ENCODE measurements at places on chromosomes 16 and 17. TPM values are rescaled to one million over a fixed set of nuclear protein-coding genes. Genes with fewer than 3 reads are reported as not detected.

DNA sequence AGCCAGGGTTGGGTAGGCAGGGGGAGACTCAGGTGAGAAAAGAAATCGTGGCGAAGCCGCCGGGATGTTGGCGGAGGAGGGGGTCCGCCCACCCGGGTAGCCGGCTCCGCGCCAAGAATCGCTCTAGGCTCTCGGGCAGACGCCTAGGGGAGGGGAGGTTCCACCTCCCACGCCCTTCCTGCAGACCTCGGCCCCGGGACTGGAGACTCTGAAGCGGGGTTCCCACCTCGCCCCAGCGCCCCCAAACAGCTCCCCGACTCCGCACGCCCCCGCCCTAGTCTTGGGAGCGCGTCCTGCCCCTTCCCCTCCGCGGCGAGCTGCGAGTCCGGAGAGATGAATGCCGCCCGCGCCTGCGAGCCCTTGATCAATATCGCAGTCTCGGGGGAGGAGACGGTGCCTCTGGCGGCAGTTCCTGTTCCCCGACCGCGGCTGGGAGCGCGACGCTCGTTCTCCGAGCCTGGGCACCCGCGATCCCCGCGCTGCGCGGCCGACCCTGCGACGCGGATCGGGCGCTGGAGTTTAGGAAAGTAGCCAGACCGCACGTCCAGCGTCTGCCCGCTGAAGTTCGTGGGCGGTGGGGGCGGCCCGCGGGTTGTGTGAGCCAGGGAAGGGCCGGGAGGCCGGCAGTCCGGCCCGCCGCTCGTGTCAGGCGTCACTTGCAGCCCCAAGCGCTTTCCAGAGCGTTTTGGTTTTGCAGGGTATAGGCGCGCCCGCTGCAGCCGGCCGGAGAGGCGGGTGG, 790 bp downstream of the CRHR1 start:
- DNase-seq: no peak

The RND2 gene
- total RNA-seq: 0.42 TPM

DNA sequence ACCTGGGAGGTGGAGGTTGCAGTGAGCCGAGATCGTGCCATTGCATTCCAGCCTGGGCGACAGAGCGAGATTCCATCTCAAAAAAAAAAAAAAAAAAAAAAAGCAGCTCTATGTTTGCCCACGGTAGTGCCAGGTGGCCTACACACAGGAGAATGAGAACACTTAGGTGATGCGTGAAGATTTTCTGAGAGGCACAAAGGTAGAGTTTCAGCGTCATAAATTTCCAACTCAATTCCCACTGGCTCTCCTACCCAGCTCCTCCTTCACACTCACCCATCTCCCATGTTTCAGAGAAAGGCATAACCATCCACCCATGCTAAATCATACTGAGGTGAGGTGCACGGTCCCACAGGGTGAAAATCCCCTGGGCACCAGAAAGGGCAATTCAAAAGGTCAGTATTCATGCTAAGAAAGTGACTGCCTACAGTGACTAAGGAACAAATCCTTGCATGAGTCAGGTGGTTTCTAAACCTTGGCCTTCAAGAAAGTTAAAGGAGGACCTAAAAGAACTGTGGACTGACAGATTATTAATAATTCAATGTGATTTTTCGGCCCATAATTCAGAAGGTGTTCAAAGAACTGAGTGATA, 4.8 kb downstream of the DCAKD start:
- no peak for DNase-seq

DNA sequence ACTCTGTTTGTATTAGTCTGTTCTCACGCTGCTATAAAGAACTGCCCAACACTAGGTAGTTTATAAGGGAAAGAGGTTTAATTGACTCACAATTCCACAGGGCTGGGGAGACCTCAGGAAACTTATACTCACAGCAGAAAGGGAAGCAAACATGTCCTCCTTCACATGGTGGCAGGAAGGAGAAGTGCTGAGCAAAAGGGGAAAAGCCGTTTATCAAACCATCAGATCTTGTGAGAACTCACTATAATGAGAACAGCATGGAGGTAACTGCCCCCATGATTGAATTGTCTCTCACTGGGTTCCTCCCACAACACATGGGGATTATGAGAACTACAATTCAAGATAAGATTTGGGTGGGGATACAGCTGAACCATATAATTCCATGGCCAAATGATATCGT, 30.9 kb downstream of the ABCC1 start:
- DNase-seq: no peak

The TBC1D3L gene
- 4.8 TPM for total RNA-seq

- no peak for DNase-seq
These were observed 33.8 kb upstream of the GHDC start for GRCh38 chr17:42227849-42228700.

- DNase-seq: no peak
These were observed 436.7 kb downstream of the MAF start for GRCh38 chr16:79163691-79164387.

- DNase-seq: no peak
These were observed at the start of gene PTGES3L for GRCh38 chr17:42979511-42980273. TSS of gene PTGES3L (minus strand) at chr17:42980080. CDS start at chr17:42980053, 27 bp downstream.

GRCh38 chr17:42997390-42997983, 732 bp upstream of the RPL27 start:
- no peak for DNase-seq

- DNase-seq: no peak
These were observed 230.3 kb downstream of the ENGASE start for GRCh38 chr17:79304884-79305283.

DNA sequence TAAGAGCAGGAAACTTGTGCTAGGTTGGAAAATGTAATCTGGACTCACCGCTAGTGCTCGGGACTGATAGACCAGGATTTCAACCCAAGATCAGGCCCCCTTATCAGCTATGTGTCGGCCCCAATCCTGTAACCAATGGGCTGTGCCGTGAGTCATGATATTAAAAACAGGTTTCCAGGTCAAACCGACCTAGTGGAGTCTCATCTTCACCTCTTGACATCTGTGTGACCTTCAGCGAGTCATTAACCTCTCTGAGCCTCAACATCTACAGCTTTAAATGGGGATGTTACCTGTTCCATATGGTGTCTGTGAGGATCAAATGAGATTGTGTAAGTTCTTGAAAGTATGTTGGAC, 512 bp downstream of the PMM2 start:
- no peak for DNase-seq

- DNase-seq: no peak
These were observed 7.6 kb downstream of the ALOX15B start for GRCh38 chr17:8046306-8046928.

DNA sequence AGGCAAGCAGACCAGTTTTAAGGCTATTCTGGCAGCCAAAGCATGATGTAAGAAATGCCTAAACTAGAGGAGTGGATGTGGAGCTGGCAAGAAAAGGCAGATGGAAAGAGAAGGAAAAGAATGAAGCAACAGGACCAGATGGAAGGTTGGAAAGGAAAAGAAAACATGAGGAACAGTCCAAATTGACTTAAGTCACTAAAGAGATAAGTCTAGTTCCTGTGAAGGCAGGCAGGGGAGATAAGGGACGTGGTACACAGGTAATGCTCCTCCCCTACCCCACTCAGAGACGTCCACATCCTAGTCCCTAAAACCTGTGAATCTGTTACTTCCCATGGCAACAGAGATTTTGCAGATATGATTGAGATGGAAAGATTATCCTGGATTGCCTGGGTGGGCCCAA, 43.5 kb downstream of the TEX2 start:
- DNase-seq: no peak

- no peak for DNase-seq
These were observed 18.9 kb downstream of the TVP23A start for GRCh38 chr16:10799736-10800135.

GRCh38 chr17:60421273-60422161, 772 bp upstream of the CHCT1 start:
- peak; percentile 31 for DNase-seq

- DNase-seq: no peak
These were observed 23.2 kb upstream of the ANKFN1 start for GRCh38 chr17:56130026-56130425.

DNA sequence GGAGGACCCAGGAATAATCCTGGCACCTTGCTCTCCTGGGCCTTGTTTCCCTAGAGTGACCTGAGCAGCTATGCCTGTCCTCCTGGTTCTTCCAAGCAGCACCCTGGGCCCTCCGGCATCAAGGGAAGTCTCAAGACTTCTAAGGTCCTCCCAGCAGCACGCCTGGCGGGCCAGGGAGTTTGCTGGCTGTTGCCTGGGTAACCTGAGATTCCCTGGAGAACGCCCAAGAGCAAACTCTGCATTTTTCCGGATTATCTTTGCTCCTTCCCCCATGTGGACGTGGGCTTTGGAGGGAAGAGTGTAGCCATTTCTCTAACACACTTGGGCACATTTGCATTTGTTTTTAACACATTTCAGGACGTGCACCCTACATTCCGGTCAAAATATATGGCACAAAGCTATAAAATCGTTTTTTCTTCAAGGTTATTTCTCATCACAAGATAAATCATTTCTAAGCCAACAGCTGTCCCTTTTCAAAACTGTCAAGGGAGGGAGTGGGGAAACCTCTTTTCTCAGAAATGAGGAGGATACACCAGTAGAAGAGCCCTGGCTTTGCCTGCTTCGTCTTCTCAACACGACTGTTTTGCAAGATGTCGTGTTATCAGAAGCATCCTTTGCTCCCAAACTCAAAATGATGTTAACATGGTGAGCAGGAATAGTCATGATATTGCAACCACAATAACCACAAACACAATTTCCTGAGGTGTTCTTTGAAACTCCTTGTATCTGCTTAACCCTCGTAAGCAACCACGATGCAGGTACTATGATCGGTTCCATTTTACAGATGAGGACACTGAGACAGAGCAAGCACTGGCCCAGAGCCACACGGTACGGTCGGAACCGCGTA, 116.5 kb downstream of the ADCY9 start:
- DNase-seq: no peak

The TMC5 gene
- total RNA-seq: under 0.01 TPM

GRCh38 chr16:77299395-77299794, 100.2 kb downstream of the SYCE1L start:
- DNase-seq: no peak

DNA sequence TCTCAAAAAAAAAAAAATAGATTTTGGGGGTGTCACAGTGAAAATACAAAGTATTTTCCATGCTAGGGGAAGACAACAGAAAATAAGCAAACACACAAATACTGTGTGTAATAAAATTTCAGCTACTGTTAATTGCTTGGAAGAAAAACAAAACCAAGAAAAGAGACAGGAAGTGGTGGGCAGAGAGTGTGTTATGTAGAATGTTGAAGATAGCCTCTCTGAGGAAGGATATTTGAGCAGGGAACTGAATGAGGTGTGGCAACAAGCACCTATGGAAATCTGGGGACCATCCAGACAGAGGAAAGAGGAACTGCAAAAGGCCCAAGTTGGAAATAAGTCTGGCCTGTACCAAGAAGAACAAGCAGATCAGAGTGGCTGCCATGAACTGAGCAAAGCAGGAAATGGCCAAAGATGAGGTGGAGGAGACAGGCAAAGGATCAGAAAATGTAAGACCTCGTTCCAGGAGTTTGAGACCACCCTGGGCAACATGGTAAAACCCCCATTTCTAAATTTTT, 7.8 kb upstream of the USP31 start:
- no peak for DNase-seq

The CCL4 gene
- total RNA-seq: 7.3 TPM

- DNase-seq: no peak
These were observed 23.5 kb upstream of the ALOX15 start for GRCh38 chr17:4665027-4665426.

GRCh38 chr17:43015579-43015978, 6.6 kb downstream of the VAT1 start:
- DNase-seq: no peak

The KRT33A gene
- 0.66 TPM for total RNA-seq

The USP6 gene
- total RNA-seq: 0.14 TPM

- DNase-seq: no peak
These were observed 38.5 kb upstream of the ETV4 start for GRCh38 chr17:43584666-43585102.

GRCh38 chr17:57685499-57686132, 59.5 kb downstream of the CCDC182 start:
- no peak for DNase-seq

The C16orf92 gene
- not detected for total RNA-seq

The LITAFD gene
- total RNA-seq: not detected

The KRTAP4-5 gene
- total RNA-seq: not detected

The ARL6IP1 gene
- total RNA-seq: 169 TPM

GRCh38 chr17:57636985-57637665, 108.0 kb downstream of the CCDC182 start:
- no peak for DNase-seq

DNA sequence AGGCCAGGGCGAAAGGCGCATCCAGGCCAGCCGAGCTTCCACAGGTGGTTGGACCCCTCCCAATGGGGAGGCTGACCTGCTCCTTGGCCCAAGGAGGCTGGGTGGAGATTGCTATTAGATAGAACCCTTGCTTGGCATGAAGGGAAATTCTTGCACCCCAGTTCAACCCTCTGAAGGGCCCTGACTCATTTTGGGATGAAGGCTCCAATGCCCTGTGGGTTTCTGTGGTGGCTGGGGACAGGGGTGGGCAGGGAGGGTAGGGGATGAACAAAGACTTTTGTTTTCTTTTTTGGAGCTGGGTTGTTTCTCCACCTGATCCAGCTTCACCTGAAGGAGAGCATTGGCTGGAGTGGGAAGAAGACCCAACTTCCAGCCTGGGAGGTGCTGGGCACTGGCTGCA, 16.7 kb upstream of the TBX21 start:
- no peak for DNase-seq

DNA sequence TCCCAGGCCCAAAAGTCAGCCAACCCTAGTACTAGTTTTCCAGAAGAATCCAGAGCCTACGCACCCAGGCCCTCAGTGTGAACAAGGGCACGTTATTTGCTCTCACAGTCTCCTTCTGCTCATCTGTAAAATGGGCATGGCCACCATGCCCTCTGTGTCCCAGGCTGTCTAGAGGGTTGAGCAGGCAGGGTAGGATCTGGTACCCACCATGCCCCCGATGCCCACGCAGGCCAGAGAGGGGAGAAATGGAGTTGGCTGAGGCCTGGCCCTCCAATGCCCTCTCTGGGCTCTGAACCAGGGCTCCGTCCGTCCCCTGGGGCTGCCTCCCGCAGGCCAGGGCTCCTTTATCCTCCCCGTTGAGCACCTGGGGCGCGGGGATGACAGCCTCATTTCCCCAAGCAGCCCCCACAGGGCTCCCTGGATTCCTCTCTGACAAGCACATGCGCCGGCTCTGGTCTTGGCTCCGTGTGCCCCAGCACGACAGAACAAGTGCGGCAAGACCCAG, 9.1 kb upstream of the BAHCC1 start:
- DNase-seq: no peak

DNA sequence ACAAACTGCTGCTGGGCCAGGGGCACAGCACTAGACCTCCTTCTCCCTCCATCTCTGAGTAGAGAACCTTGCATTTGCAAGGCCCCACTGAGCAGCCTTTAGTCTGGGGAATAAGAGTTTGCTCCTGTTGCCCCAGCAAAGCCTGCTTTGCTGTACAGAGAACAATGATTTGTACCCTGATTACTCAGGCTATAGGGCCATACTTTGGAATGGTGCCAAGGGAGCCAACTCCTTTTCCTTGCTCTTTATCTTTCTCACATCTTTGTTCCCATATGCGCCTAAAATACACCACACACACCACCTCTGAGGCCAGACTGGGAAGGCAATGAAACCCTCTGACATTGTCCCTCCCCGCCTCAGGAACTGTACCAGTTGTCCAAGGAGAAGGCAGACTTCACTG, 21.2 kb downstream of the LIG3 start:
- DNase-seq: no peak

Data from thymus (tissue), 14 donors.